NCI-H2081 (cell line): ENCODE measurements at places on chromosomes 7 and 10.

GRCh38 chr7:142519079-142520078, 229.9 kb upstream of the PRSS1 start:
- no peak for DNase-seq

- DNase-seq, result no peak
Measured at GRCh38 chr10:59336632-59337031, 25.7 kb downstream of the FAM13C start.

- DNase-seq, result no peak
Measured at GRCh38 chr10:585502-585901, 104.0 kb downstream of the DIP2C start.

GRCh38 chr10:22341190-22341925, 3.9 kb upstream of the SPAG6 start:
- no peak for DNase-seq

DNA sequence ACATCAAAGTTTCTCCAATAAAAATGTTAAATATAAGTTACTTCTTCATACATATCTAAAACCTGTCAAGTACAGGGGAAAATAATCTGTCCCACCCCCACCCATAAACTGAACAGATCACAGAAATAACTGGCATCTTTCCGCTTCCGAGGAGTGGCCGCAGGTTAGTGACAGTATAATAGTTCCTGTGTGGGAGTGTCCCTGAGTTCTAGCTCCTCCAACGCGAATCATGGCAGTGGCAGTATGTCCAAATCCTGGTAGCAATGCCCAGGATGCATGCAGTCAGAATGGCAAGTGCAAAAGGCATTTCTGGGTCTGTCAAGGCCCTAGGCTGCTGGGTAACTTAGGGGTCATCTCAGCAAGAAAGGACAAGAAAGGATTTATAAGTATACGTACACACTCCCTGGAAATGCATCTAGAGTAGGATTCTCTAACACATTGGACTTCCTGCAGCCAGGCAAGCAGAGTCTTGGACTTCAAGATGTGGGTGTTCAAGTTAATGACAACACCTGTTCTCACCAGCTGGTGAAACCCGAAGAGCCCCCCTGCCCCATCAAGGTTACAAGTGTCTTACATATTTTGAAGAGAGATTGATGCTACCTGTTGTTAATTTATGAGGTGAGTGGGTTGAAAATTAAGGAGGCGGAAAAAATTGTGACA, 94.4 kb upstream of the COL1A2 start:
- no peak for DNase-seq

- no peak for DNase-seq
Measured at GRCh38 chr7:93883078-93883916, 7.3 kb downstream of the TFPI2 start.
